ENCODE measurements at places on chromosomes 1 and 21. TPM values are rescaled to one million over a fixed set of nuclear protein-coding genes. Genes with fewer than 3 reads are reported as not detected.

GRCh38 chr1:229295745-229296144 lies 24.8 kb downstream of the RAB4A start:
- peaks cover 33% of the 10 kb centered on the region for H3K36me3 ChIP-seq
- H3K4me1 ChIP-seq = no peaks in the 10 kb centered on the region
- no peak overlapping the region for H3K27ac ChIP-seq
- DNase-seq = no peak
- H3K4me3 ChIP-seq = no peak overlapping the region
- H3K27me3 ChIP-seq = no peaks in the 10 kb centered on the region

DNA sequence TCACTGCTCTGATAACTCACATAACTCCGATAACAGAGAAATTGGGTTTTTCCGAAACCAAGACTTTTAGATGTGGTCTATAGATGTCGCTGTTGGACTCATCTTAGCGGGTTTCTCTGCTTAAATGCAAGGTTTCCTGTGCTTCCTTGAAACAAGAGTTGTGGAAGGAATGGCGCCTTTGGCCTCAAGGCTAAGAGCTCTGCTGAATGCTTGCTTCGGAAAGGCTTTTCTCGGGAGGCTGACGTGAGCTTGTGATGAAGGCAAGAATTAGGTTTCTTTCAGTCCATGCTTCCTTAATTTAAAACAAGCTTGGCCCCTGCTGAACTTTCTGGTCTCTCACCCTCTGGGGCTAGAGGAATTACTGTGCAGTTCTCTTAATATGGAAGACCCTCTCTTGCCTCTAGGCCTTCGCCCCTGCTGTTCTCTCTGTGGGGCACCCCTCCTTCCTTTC lies 113.5 kb downstream of the MAP3K21 start:
- no peak overlapping the region for H3K27ac ChIP-seq
- no peaks in the 10 kb centered on the region for H3K4me1 ChIP-seq
- no peak overlapping the region for H3K4me3 ChIP-seq

DNA sequence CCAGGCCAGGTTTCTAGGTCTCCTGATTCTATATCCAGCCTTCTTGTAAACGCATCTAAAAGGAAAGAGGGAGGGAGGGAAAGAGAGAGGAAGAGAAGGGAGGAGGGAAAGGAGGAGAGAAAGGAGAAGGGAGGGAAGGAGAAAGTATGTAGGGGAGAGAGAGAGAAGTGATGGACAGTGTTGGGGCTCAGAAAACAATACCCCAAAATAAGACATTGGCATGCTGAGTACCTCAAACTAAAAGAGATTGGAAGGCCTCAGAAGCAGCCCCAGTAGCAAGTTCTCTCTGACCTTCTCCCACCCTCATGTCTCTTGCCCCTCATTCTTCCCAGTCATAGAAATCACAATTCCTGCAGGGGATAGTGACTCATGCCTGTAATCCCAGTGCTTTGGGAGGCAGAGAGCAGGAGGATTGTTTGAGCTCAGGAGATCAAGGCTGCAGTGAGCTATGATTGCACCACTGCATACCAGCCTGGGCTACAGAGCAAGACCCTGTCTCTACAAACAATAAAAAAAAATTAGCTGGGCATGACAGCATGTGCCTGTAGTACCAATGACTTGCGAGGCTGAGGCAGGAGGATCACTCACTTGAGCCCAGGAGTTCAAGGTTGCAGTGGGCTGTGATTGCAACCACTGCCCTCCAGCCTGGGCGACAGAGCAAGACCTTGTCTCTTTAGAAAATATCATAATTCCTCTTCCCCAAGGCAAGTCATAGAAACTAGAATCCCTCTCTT lies 51.2 kb downstream of the DNTTIP2 start:
- no peaks in the 10 kb centered on the region for H3K36me3 ChIP-seq
- no peaks in the 10 kb centered on the region for H3K27me3 ChIP-seq
- no peaks in the 10 kb centered on the region for H3K4me1 ChIP-seq
- no peak overlapping the region for H3K27ac ChIP-seq

DNA sequence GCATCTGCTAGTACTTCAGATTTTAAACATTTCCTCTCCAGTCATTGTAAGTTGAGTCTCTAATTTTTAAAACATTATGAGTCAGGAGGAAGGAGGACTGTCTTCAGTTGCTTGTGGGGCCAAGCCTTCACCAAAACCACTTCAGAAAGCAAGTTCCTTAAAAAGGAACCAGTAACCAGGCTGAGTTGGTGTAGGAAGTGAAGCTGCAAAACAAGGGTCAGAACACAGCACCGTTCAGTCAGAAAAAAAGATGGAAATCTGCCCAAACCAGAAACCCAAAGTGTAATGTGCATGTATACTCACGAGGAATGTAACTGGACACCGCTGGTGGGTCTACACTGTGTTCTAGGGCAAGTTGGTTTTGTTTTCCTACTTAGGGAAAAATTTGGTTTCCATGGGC lies 402.1 kb downstream of the SETD4 start:
- no peak overlapping the region for H3K4me3 ChIP-seq
- no peaks in the 10 kb centered on the region for H3K4me1 ChIP-seq
- H3K27ac ChIP-seq = no peak overlapping the region
- no peaks in the 10 kb centered on the region for H3K27me3 ChIP-seq

DNA sequence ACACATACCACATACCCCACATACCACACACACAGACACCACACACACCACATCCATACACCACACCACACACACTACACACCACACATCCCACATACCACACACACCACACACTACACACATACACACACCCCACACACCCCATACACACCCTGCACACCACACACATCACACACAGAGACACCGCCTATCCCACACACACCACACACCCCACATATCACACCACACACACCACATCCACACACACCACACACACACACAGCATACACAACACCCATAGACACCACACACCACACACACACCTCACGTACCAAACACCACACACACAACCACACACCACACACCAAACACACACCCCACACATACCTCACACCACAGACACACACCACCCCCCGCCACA lies 68.3 kb downstream of the SLC9A1 start:
- H3K36me3 ChIP-seq = no peaks in the 10 kb centered on the region
- no peaks in the 10 kb centered on the region for H3K27me3 ChIP-seq
- DNase-seq = no peak

DNA sequence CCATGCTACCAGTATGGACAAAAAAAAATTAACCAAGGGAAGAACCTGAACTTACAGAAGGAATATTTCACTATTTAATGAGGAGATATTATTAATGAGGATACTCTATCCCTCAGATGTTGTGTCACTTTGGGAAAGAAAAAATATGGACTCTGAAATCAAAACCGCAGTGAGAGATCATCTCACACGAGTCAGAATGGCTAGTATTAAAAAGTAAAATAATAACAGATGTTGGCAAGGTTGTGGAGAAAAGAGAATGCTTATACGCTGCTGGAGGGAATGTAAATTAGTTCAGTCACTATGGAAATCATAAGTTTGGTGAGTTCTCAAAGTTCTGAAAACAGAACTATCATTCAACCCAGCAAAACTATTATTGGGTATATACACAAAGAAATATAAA lies 30.9 kb downstream of the TNFSF4 start:
- H3K27me3 ChIP-seq = no peaks in the 10 kb centered on the region
- H3K4me3 ChIP-seq = no peak overlapping the region
- no peak overlapping the region for H3K27ac ChIP-seq
- DNase-seq = no peak

DNA sequence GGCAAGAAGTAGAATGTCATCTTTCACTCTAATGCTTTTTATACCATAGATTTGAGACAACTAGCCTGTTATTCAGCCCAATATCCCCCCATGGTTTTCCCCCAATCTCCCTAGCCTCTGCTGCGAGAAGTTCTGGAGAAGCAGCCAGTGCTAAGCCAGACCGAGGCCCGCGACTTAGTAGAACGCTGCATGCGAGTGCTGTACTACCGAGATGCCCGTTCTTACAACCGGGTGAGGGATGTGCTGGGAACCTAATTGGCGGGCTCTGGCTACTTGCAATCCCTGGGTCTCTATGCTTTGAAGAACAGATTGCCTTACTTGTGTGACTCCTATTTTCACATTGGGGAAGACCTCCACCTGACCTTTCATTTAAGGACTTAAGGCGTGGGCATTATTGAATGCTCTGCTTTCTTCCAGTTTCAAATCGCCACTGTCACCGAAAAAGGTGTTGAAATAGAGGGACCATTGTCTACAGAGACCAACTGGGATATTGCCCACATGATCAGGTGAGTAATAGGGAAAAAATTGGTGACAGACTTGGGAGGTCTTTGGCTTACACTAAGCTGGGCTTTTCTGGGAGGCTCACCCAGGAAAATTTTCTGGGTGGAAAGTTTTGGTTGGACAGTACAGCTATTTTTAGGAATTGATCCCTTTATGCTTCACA lies 1.9 kb downstream of the PSMB4 start:
- H3K36me3 ChIP-seq = peaks cover 60% of the 10 kb centered on the region
- no peak overlapping the region for H3K4me3 ChIP-seq
- H3K27me3 ChIP-seq = no peaks in the 10 kb centered on the region
- H3K27ac ChIP-seq = no peak overlapping the region
- no peak for DNase-seq

DNA sequence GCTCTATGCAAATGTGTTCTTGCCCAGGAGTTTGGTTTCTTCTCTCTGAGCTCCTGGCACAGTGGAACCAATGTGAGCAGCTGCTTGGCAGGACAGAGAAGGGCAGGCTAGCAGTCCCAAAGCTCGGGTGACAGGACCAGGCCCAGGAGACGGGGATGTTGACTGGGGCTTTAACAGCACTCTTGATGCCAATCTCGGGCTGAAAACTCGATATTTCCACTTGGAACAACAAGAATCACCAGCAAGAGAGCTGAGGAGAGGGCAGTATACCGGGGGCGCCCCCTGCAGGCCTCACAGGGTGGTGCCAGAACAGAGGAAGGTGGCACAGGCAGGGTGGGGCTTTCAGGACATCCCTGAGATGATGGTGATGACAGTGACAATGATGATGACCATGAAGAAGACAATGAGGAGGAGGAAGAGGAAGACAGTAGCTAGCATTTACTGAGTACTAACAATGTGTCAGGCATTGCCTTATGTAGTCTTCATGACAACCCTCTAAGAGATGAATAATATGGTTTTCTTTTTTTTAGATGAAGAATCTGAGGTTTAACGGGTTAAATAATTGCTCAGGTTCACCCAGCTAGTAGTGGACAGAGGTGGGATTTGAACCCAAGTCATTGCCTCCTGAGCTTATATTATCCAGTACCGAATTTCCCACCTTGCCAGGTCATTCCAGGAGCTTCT lies 2.7 kb upstream of the KCNJ9 start:
- H3K27ac ChIP-seq = no peak overlapping the region
- no peaks in the 10 kb centered on the region for H3K4me1 ChIP-seq
- peaks cover 62% of the 10 kb centered on the region for H3K27me3 ChIP-seq
- no peaks in the 10 kb centered on the region for H3K36me3 ChIP-seq

DNA sequence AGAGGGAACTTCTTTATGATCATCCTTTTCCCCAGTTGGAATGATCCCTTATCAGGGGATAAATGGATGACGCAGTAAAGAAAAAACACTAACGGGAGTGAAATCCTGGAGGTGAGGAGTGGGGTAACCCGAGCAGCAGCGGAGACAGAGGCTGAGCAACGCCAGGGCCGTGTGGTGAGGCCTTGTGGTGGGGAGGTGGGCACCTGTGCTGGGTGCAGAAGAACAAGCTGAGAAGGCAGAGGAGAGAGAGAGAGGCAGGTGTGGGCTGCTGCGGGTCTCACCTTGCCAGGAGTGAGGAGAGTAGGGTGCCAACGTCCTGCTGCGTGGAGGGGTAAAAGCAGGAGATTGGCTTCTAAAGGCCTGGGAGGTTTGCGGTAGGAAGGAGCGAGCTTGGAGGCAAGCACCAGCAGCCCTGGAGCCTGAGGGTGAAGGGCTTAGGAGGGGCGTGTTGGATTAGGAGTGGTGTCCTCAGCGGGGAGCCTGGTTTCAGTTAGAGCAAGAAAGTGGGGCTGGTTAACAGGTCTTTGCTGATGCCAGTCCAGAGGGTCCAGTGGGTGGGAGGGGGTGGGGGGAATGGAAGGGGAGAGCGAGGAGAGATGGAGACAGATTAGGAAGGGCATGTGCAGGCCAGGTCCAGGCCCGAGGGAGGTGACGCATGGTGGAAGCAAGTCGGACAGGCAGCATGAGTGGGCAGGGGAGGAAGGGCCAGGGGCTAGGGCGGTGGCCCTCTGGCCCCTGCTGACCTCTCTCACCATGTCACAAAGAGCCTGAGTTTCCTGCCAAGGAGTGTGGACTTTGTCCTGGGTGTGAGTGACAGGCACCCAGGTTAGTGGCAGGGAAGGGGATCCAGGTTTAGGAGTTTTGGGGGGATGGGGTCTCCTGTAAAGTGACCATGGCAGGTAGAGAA lies 36.7 kb upstream of the LHX4 start:
- H3K27me3 ChIP-seq = no peaks in the 10 kb centered on the region
- H3K27ac ChIP-seq = no peak overlapping the region
- peaks cover 90% of the 10 kb centered on the region for H3K36me3 ChIP-seq
- no peak for DNase-seq

- H3K4me1 ChIP-seq = no peaks in the 10 kb centered on the region
- no peaks in the 10 kb centered on the region for H3K27me3 ChIP-seq
- H3K4me3 ChIP-seq = peak overlapping the region; percentile 29
Measured at GRCh38 chr1:159199901-159200300, 4.8 kb upstream of the ACKR1 start.

DNA sequence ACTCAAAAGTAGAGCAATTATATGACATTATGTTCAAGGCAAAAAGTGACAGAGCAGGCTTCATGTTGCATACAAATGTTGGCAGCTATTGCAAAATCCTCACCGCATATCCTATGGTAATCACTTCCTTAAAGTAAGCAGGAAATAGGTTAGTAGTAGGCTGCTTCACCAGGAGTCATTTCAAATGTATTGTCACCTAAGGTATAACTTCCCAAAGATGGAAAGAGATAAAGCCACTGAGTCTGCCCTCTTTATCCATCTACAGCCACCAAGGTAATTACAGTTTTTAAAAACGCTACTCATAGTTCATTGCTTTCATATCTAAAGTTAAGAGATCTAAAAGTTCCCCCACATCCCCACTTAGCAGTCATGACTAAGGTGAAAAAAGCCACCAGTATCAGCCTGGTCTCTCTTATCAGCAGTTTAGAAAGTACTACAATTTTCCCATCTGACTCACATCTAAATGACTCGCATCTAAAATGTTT lies 31.6 kb upstream of the UBE2U start:
- H3K36me3 ChIP-seq = no peaks in the 10 kb centered on the region
- H3K4me3 ChIP-seq = no peak overlapping the region
- peak overlapping the region; percentile 27 for H3K27ac ChIP-seq
- H3K27me3 ChIP-seq = no peaks in the 10 kb centered on the region
- H3K4me1 ChIP-seq = peaks cover 20% of the 10 kb centered on the region
- no peak for DNase-seq

DNA sequence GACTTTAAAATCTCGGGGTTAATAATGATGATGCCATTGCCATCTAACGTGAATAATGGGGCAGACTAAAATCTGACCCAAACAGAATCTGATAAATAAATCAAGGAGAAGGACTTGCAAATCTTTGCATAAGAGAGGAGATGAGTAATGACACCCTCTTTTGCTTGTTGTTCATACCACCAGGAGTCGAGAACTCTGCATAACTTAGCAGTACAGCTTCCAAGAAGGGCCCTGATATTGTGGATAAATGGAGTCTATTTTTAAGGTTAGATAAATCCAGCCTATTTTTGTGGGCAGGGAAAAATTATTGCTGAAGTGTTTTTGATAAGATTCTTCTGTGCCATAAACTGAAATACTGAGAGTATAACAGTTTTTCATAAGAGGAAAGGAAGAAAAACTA lies 17.3 kb downstream of the RYR2 start:
- H3K36me3 ChIP-seq = no peaks in the 10 kb centered on the region
- no peak overlapping the region for H3K4me3 ChIP-seq

The SPRR2E gene
- not detected for total RNA-seq

The KIF2C gene
- total RNA-seq = 0.93 TPM

The CLCNKB gene
- total RNA-seq = 0.35 TPM
